Activated CD8-positive, alpha-beta memory T cell treated with anti-CD3 and anti-CD28 coated beads for 48 hours (primary cell): ENCODE measurements at places on chromosomes 7 and 10.

DNA sequence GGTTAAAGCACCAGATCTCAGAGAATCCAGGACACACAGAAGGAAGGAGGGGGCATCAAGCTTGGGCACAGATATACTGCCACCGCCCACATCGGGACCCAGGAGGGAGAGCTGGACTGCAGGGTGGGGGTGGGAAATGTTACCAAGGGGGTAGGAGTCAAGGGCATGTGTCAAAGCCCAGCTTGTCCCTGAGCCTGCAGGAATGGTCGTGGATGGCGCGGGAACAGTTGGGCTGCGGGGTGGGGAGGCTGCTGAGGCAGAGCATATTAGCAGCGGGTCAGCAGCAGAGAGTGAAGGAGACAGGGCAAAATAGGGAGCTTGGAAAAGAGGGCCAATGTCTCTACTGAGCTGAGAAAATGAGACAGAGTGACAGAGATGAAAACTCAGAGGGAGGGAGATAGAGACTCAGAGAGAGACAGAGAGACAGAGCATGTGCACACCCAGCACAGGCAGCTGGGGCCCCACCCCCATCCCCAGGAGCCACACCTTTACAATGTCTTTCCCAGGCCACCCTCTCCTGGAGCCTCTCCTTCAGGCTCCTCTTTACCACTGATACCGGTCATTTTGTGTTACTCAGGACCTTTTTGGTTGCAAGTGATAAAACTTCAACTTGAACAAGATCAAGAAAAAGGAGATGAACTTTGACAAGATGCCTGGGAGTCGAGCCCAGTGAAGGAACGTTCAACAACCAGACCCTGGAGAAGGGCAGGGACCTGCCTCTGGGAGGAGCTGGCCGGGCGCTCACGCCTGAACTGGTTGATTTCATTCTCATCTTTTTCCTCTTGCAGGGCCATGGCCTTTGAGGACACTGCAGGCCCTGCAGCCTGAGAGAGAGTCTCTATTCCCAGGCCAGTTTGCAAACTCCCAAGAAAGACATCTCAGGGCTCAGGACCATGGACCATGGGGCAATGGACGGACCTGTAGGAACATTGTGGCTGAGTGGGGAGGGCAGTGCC, 50.0 kb downstream of the AOC1 start:
- DNase-seq: no peak

GRCh38 chr10:126302826-126303665, 85.2 kb downstream of the ADAM12 start:
- no peak for DNase-seq

GRCh38 chr10:130816116-130816901, 495.2 kb downstream of the TCERG1L start:
- DNase-seq: no peak

DNA sequence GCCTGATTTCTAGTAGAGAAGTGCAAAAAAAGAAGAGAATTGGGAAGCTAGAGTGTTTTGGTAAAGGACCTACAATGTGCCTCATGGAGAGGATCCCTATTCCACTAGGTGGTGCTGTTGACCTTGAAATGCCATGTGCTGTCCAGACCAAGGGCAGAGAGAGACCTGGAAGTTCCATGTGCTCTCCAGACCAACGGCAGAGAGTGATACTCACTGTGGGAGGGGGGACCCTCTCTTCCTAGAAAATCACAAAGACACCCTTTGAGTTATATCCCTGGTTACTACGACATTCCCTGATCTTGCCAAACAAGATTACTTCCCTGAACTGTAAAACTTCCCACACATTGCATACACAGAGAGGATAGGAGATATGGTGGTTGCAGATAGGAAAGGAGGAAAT, 212.7 kb upstream of the ZNF804B start:
- no peak for DNase-seq

DNA sequence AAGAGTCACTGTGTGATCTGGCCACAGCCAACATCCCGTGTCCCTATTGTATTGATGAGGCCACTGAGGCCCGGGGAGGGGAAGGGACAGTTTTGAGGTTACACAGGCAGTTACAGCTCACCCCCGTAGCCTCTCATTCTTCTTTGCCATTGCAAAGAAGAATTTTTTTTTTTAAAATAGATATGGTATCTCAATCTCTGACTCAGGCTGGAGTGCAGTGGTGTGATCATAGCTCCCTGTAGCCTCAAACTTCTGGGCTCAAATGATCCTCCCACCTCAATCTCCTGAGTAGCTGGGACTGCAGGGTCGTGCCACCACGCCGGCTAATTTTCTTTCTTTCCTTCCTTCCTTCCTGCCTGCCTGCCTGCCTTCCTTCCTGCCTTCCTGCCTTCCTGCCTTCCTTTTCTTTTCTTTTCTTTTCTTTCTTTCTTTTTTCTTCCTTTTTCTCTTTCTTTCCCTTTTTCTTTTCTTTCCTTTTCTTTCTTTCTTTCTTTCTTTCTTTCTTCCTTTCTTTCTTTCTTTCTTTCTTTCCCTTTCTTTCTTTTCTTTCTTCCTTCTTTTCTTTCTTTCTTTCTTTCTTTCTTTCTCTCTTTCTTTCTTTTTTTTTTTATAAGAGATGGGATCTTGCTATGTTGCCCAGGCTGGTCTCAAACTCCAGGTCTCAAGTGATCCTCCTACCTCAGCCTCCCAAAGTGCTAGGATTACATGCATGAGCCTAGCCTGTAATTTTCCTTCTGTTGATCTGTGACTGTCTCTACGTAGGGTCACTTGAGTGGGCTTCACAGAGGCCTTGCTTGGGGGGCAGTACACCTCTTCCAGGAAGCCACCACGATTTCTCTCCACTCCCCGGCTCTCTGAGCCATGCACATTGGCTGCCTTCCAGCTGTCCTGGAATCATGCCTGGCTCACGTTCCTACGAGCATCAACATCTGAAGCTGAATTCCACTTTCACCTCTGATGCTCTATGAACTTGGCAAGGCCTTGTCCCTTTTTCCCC, 31.3 kb downstream of the TMEM270 start:
- no peak for DNase-seq

GRCh38 chr7:85479918-85480643, 293.2 kb upstream of the SEMA3D start:
- no peak for DNase-seq

DNA sequence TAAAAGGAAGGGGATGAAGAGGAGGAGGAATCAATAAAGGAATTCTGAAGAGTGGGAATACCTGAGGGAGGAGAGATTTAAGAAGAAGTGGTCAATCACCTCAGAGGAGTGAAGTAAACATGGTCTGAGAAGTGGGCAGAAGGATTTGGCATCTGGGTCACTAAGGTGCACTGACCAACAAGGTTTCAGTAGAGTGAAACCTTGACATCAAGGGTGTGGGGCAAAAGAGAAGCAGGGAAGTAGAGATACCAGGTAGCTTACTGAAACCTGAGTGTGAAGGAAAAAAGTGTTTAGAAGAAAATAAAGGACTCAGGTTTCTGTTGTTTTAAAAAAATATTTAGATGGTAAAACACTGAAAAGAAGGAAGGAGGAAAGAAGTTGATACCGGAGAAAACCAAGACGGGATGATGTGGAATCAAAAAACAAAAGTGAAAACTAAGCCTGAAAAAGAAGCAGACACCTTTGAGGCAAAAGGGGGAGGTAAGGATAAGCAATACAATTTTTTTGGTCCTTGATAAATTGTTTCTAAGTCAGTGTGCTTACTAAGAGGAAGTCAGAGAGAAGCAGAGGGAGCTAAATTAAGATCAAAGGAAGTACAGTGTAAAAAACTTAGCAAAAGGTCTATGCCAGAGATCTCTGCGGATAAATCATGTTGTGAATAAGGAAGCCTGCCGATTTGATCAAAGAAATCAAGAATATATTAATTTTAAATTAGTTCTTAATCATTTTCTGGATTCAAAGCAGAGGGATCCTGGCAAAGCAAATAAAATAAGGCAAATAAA, 137.2 kb upstream of the GPR22 start:
- DNase-seq: no peak
